ENCODE measurements at places on chromosomes 5 and 9. TPM values are rescaled to one million over a fixed set of nuclear protein-coding genes. Genes with fewer than 3 reads are reported as not detected.

GRCh38 chr9:135259273-135259672 is 171.8 kb downstream of the OLFM1 start:
- no peak for DNase-seq

DNA sequence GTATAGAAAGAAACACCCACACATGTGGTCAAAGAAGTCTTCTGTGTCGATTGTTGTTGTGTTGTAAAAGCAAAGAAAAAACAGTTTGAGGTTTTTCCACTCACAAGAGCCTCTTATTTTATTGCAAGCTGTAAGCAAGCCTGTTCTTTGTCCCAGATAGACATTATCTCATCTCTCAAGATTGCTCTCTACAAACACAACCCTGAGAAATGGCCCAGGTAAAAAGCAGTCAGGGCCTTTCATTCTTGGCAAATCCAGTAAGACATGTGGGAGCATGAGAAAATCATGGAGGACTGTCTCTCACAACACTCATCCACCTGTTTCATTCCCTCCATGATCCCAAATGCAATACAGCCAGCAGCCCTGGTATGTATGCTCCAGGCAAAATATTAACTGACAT is 286.6 kb upstream of the POU5F2 start:
- DNase-seq = no peak

Gene CYSRT1
- total RNA-seq = not detected

GRCh38 chr9:2872250-2872930 is 28.5 kb upstream of the PUM3 start:
- no peak for DNase-seq

Measured in Right ventricle myocardium superior (tissue), 1 donor.